G401 (cell line): ENCODE measurements at places on chromosomes 1 and 21.

DNA sequence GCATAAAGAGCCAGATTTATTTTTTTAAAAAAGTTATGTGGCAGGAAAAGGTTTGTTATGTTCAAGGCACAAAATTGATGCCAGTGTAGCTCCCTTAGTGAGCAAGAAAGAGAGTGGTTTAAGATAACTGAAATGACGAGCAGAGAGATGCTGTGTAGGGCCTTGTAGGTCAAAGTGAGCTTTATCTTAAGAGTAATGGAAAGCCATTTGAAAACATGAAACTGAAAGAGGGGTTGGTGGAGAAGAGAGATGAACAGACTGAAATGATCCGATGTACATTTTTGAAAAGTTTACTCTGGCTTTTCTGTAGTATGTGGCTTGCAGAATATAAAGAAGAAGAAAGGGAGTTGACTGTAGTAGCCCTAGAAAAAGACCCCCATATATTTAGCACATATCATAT lies 383.6 kb downstream of the PLA2G4A start:
- no peak for DNase-seq

- no peak for DNase-seq
Measured at GRCh38 chr1:183812686-183813569, 8.0 kb downstream of the RGL1 start.

- DNase-seq: no peak
Measured at GRCh38 chr21:38787461-38788274, 18.1 kb upstream of the ETS2 start.

- DNase-seq: peak; percentile 22
Measured at GRCh38 chr1:36217670-36218069, 6.6 kb upstream of the THRAP3 start.

- DNase-seq: no peak
Measured at GRCh38 chr1:89904219-89904980, 83.6 kb downstream of the LRRC8D start.
